ENCODE measurements at places on chromosomes 12 and 14.

GRCh38 chr14:68658029-68658509, 134.8 kb downstream of the ZFP36L1 start:
- DNase-seq: no peak

- DNase-seq: no peak
Observed at GRCh38 chr14:105019861-105020814, 745 bp downstream of the CDCA4 start.

GRCh38 chr12:5624486-5625272, 192.8 kb downstream of the NTF3 start:
- no peak for DNase-seq

GRCh38 chr12:116666305-116666673, 71.6 kb downstream of the SPRING1 start:
- DNase-seq: no peak

Measured in ascending aorta (tissue), 2 donors.